ENCODE measurements at places on chromosomes 1 and 21. TPM values are rescaled to one million over a fixed set of nuclear protein-coding genes. Genes with fewer than 3 reads are reported as not detected.

GRCh38 chr1:4965346-4966075, 311.1 kb downstream of the AJAP1 start:
- no peak for DNase-seq

DNA sequence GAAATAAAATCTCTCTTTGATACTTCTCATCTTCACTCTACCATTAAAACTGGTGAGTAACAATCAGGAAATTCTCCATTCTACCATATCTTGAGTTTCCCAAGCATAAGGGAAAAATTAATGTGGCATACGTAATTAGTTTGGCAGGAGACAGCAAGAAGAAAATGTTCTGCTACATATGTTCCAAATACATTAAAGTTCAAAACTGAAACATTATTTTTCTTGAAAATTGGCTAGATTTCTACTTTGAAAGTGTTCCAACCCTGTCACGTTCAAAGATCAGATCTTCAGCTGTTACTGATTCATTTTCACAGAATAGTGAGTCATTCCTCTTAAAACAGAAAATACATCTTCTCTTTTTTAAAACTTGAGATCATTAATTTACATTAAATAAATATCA, 48.5 kb downstream of the PIGK start:
- DNase-seq = no peak

DNA sequence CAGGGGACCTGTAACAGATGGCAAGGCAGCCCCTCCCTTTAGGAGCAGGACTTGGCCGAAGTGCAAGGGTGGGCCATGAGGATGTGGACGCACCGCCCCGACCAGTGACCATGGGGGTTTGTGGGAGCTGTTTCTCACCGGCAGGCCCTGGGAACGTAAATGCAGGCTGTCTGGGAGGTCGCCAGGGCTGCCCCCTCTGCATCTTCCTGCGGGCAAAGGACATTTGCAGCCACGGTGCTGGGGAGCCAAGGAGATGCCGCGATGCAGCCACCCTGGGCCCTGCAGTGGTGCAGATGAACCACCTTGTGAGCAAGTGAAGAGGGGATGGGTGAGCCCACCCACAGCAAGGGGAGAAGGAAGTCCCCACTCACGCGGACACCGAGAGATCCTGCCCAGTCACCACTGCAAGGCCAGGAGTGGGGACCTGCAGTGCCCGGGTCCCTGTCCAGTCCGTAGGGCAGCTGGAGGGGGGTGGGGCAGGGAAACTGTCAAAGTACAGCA, 121.1 kb downstream of the SIK1 start:
- DNase-seq = no peak

- DNase-seq = no peak
Measured at GRCh38 chr1:84574936-84575335, 696 bp upstream of the CTBS start.

- no peak for DNase-seq
Measured at GRCh38 chr1:3750741-3751140, 1.5 kb upstream of the CCDC27 start.

GRCh38 chr1:69246710-69247109, 321.0 kb upstream of the LRRC7 start:
- no peak for DNase-seq

- no peak for DNase-seq
Measured at GRCh38 chr1:54312796-54313316, 93.3 kb downstream of the SSBP3 start.

DNA sequence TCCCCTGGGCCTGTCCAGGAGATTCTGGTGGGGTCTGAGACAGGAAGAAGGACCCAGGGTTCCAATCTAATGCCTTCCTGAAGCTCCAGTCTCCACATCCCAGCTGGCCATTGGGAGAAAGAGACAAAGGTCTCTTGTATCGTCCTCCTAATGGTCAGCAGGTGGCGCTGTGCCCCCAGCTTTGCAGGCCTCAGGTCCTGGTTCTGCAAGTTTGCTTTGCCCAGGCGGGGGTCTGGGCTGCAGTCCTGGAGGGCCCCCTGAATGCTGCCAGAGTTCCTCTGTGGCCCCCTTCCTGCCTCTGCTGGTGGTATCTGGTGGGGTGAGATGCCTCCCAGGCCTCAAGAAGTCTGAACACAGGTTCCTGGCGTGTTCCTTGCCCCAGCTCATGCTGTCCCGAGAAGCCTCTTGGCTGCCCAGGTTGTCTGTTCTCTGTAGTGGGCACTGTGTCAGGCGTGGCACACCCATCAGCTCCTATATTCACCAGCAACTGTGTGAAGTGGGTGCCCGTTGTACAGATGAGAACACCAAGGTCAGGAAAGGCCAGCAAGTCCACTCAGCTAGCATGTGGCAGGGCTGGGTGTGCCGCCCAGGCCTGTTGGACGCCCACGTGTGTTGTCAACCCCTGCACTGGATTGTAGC, 33.8 kb upstream of the CSF3R start:
- peak; percentile 66 for DNase-seq

DNA sequence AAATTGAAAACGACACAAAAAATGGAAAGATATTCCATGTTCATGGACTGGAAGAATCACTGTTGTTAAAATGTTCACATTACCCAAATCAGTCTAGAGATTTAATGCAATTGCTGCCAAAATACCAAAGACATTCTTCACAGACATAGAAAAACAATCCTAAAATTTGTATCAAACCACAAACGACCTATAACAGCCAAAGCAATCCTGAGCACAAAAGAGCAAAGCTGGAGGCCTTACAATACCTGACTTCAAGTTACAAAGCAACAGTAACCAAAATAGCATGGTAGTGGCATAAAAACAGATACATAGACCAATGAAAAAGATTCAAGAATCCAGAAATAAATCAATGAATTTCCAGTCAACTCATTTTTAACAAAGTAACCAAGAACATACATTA, 1077.3 kb downstream of the KCNT2 start:
- no peak for DNase-seq

DNA sequence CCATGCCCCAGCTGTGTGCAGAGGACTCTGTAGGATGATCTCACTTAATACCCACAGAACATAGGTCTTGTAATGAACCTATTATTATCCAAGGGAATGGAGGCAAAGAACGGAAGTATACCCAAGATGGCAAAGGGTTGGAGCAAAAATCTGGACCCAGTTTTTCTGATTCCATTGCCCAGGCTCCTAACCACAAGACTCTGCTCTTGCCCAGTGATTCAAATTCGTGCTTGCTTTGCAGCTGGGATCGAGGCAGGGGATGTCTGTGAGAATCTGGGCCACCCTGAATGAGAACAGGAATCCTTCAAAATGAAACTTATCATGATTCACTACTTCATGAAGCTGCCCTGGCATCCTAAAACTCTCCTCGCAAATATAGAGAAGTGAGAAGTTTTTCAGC, 97.5 kb upstream of the KCNJ6 start:
- no peak for DNase-seq

- DNase-seq = no peak
Measured at GRCh38 chr1:22275167-22275566, 132.3 kb upstream of the WNT4 start.

DNA sequence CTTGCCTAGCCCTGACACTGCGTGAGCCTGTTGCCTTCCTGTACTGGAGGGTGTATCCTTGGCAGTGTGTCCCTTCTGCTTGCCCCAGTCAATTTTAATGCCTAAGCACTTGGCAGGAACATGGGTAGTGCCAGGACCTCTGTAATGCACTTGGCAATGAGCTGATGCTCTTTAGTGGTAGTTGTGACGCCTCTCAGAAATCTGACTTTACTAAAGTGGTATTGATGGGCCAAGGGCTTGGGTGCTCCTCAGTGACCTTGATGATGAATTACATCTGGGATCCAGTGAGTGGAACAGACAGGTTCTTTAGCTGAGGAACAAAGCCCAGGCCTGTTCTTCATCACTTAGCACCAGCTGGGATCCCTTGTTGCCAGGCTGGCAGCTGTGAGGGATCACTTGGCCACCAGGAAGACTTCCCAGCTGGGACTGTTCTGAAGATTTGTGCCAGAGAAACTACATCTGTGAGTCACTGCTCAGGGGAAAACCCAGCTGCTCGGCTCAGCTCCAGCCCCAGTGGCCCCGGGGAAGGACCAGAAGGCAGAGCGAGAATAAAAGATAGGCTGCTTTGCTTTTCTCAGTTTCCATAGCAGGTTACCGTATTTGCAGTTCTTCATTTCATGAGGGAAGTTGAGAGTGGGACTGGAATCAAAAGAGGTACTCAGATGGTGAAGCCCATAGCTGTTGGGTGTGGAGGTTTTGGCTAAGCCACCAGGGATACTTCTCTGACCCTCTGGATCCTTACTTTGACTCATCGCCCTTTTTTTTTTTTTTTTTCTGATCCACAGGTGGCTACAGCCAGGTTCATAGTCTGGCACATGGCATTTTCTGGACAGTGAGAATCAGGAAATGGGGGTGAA, 28.5 kb upstream of the KCNA2 start:
- no peak for DNase-seq

DNA sequence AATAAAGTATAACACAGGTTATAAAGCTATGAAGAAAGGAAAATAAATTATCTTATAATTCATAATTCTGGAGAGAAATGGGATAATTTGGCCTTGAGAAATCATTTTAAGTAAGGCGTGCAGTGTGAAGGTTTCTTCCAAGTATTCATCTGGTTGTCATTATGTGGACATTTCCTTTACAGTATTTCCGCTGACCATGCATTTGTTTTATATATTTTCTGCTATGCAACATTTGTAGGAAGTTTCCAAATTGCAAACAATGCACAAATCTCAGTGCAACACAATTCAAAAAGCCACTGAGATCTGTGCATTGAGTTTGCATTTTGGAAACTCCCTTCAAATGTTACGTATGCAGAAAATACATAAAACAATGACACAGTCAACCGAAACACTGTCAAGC, 17.8 kb downstream of the ZNF670 start:
- no peak for DNase-seq

DNA sequence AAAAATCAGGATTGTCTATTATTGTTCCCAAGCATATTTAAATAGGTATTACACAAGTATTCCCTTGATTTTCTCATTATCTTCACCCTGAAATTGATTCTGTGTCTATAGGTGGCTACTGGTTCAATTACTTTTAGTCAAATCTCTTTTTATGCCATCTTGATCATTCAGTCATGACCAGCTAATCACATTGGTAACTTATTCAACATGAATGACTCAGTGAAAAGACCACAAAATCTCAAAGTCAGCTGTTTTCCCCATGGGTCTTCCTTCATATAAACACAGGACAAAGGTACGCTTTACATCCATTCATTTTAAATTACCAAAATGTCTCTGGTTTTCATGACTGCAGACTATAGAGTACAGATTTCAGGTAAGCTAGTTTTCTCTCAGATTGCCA, 23.7 kb upstream of the NRIP1 start:
- DNase-seq = no peak

DNA sequence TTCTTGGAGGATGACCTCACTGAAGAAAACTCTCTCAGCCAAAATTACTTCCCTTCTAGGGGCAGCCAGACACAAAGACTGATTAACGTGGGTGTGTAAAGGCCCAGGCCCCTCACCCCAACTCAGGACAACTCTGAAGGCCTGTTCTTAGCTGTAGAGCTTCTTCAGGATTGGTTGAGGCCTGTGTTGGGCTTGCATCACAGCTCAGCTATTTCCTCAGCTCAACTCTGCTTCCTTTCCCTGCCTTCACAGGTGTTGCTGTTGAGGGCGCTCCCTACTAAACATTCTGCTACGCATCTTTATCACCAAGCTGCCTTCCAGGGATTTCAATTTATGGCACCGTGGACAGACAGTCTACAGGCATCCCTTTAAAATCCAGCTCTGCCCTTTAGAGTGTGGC, 36.8 kb downstream of the MAB21L3 start:
- DNase-seq = no peak

DNA sequence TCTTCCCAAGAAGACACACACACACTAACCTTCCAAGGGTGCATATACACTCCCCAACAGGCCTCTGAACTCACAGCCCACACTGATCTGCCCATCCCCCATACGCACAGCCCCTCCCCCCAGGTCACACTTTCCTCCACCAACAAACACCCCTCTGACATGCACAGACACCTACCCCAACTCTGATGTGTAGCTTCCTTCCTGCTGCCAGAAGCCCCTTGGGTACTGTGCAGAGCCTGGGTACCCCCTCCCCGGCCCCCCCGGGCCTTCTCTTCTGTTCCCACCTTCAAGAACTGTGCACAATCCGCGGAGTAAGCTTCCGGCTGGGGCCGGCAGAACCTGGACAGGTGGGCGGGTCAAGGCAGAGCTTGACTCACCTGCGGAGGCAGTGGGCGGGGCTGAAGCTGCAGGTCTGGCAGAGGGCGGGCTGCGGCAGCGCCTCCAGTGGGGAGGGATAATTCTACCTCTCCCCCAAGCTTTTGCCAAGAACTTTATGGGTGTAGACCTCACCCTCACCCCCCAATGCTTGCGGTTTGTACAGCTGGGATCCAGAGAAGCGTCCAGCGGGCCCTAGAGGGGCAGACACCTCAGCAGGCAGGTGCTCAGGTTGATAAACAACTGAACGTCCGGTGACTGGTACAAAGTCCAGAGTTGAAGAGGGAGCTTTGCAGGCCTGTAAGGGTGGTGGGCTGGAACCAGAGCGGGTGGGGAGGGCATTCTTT, at the start of gene C1orf210:
Gene C1orf210 (minus strand): TSS at position 313 of the 722 bp plus-strand sequence. CDS start 2,311 bp downstream, outside the sequence.
- DNase-seq = no peak

DNA sequence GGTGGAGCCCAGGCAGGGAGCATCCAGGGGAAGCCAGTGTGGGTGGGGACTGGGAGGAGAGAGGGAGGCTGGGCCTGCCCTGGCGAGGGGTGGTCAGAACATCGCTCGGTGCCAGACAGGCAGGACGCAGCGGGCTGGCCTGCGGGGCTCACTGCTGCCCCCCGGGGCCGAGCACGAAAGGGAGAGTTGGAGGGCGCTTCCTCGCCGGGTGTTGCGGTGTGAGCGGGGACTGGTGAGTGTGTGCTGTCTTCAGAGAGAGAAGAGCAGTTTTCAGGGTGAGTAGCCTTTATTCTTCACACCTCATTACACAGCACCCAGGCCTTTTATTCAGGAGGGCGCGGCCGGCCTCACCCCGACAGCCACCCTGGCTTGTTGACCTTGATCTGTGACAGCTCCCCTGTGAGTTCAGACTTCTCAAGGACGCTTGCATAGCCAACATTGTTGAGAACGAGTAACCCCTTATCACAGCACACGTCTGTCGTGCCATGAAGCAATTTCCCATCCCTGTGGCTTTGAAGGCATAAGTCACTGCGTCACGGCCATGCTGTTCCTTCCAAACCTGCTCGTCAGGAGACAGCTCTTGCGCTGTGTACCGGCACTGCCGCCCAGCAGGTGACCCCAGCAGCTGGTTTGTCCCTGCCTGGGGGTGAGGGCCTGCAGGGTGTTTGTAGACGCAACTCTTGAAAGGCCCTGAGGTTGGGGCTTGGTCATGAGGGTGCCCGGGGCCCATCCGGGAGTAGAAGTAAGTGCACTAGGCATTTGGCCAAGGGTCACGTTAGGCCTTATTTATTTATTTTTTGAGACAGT, 54.6 kb downstream of the PRKCZ start:
- no peak for DNase-seq

SPRR3 gene
- not detected for total RNA-seq

WNT4 gene
- total RNA-seq = 0.16 TPM

DNASE2B gene
- total RNA-seq = 0.18 TPM

IGSF9 gene
- not detected for total RNA-seq

SMIM1 gene
- total RNA-seq = 4.4 TPM

GNG4 gene
- 5.2 TPM for total RNA-seq

AGTRAP gene
- total RNA-seq = 91.4 TPM

SYDE2 gene
- total RNA-seq = 2.0 TPM

LCE2B gene
- total RNA-seq = not detected

EFCAB14 gene
- 60.9 TPM for total RNA-seq

PPM1J gene
- total RNA-seq = 0.40 TPM

VTCN1 gene
- 0.40 TPM for total RNA-seq

SLAMF1 gene
- total RNA-seq = not detected

All from SK-MEL-5 (cell line).